ENCODE measurements at places on chromosomes 5 and 9.

DNA sequence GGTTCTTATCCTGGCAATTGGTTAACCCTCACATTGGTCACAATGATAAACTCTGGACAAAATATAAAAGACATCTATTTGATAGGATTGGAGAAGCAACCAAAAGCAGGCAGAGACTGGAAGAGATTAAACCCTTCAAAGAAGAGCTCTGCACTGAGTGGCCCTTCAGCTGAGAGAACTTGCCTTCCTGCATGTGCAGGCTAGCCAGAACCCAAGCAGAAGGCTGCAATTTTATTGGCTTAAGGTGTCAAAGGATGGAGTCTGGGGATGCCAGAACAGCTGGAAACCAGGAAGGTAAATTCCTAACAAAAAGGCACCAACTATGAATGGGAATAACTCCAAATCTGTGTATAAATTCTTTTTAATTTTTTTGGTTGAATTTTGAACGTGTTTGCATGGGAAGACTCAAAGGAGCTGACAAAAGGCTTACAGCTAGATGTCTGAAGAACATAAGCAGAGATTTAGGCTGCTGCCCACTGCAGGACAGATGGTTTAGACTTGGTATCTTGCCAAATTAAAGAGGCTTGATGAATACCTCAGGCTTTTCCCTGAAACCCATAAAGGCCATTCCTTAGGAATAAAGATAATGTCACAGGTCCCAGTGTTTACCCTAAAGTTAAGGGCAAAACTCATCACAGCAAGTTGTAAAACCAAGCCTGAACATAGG lies 66.3 kb downstream of the NR2F1 start:
- H3K27ac ChIP-seq: no peak overlapping the region
- peaks cover 4% of the 10 kb centered on the region for H3K4me1 ChIP-seq
- no peaks in the 10 kb centered on the region for H3K36me3 ChIP-seq
- no peak overlapping the region for H3K4me3 ChIP-seq

DNA sequence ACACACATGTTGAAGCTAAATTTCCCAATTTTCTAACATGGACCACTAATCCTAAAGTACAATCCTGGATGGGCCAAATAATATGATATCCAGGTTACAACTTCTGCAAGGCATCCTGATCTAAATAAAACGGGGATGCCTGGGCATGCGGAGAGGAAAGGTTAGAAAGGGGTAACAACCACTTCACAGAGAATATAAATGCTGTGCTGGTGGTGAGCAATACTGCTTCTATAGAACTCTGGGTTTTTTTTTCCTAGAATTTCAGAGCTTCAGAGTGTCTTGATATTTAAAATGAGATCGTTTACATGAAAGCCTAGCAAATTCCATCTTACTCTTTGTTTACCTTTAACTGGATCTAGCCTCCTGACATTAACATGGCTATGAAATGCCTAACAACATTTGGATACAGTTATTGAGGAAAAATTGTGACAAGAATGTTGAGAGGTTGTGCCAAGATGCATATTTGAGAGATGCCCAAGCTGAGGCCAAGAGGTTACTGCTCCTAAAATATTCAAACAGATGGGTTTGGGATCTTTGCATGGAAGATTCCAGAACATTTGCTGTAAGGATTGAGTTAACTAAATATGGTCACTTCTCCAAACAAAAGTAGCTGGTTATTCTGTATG lies 22.4 kb downstream of the TNFAIP8 start:
- H3K4me1 ChIP-seq: peaks cover 58% of the 10 kb centered on the region
- H3K27me3 ChIP-seq: no peaks in the 10 kb centered on the region
- H3K27ac ChIP-seq: peak overlapping the region; percentile 33
- DNase-seq: no peak
- no peak overlapping the region for H3K4me3 ChIP-seq

- no peak overlapping the region for H3K4me3 ChIP-seq
- H3K27me3 ChIP-seq: no peaks in the 10 kb centered on the region
- H3K36me3 ChIP-seq: no peaks in the 10 kb centered on the region
- no peak for DNase-seq
Measured at GRCh38 chr5:119743927-119744326, 114.6 kb downstream of the FAM170A start.

- H3K27me3 ChIP-seq: peaks cover 33% of the 10 kb centered on the region
- H3K4me1 ChIP-seq: no peaks in the 10 kb centered on the region
- H3K36me3 ChIP-seq: no peaks in the 10 kb centered on the region
- H3K27ac ChIP-seq: no peak overlapping the region
Measured at GRCh38 chr9:90141723-90142122, 500.9 kb downstream of the DIRAS2 start.

DNA sequence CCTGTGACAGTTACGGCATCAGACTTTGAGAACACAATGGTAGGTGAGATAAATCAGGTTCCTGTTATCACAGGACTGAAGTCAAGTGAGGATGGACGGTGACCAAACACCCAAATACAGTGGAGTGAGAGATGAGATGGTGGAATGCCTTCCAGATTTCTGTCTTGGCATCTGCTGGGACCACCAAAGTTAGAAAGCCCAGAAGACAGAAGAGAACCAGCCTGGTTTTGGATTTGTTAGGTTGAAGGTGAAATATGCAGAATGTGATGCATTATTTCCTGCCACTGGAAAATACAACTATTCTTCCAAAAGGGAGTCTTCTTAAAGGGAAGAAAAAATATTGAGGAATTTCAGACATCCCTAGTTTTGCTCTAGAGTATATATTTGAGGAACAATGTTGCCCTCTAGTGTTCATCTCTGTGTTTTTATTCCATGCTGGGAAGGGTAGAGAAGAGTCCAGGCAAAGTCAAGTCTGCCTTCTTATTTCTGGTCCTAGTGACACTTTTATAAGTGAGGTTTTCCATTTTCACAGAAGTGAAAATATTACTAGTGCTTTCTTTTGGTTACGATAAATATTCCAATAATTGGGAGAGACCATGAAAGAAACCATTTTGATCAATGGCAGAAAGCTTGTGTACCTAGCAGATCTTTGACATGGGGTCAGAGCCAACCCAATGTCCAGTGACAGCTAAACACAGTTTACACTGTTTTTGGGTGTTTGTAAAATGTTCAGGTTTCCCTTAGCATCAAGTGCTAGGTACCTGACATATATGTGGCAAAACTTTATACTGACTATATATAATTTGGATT lies 142.3 kb upstream of the ANKH start:
- no peak overlapping the region for H3K27ac ChIP-seq
- DNase-seq: no peak
- H3K27me3 ChIP-seq: peaks cover 26% of the 10 kb centered on the region
- no peaks in the 10 kb centered on the region for H3K4me1 ChIP-seq

DNA sequence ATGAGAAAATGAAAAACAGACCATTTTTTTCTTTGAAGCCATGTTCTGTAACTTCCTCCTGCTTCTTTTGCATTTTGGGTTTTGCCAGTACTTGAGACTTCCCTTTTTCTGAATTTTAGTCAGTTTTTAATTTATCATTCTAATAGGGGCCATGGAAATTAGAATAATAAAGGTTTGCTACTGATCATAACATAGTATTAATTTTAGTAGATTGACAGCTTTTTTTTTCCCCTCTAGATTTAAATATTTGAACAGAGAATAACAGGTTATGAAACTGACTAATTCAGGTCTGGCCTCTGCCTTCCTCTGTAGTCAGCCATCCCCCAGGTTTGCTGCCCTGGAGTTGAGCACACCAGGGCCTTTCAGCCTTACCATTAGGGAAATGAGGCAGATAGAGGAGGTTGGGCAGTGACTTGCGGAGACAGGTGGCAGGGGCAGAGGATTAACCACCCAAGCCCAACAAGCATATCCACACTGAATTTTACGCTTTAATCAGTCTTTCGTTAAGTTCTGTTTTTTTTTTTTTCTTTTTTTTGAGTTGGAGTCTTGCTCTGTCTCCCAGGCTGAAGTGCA lies 80.1 kb upstream of the TNFAIP8 start:
- peak overlapping the region; percentile 100 for H3K27ac ChIP-seq
- H3K4me3 ChIP-seq: peak overlapping the region; percentile 98
- peaks cover 27% of the 10 kb centered on the region for H3K36me3 ChIP-seq

GRCh38 chr5:178245389-178245788 lies 12.8 kb upstream of the PHYKPL start:
- no peak for DNase-seq
- peaks cover 21% of the 10 kb centered on the region for H3K4me1 ChIP-seq
- no peak overlapping the region for H3K27ac ChIP-seq
- H3K27me3 ChIP-seq: no peaks in the 10 kb centered on the region
- peaks cover 19% of the 10 kb centered on the region for H3K36me3 ChIP-seq
- no peak overlapping the region for H3K4me3 ChIP-seq

DNA sequence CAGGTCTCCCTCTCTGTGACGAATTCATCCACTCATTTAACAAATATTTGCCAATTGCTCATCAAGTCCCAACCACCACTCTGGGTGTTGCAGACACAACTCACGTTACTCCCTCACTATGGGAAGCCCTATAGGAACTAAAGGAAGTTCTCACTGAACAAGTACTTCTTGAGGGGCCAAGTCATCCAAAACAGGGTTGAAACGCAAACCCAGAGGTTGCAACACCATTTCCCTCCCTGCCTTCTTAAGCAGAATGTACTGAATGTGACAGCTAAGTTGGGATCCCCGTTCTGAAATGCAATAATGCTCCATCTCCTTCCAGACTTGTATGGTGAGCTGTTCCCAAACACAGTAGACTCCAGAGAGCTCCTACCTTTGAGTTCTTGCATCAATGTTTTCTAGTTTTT lies 34.3 kb downstream of the EPB41L4B start:
- H3K4me1 ChIP-seq: no peaks in the 10 kb centered on the region
- peaks cover 7% of the 10 kb centered on the region for H3K27me3 ChIP-seq
- no peak overlapping the region for H3K27ac ChIP-seq
- H3K4me3 ChIP-seq: no peak overlapping the region

DNA sequence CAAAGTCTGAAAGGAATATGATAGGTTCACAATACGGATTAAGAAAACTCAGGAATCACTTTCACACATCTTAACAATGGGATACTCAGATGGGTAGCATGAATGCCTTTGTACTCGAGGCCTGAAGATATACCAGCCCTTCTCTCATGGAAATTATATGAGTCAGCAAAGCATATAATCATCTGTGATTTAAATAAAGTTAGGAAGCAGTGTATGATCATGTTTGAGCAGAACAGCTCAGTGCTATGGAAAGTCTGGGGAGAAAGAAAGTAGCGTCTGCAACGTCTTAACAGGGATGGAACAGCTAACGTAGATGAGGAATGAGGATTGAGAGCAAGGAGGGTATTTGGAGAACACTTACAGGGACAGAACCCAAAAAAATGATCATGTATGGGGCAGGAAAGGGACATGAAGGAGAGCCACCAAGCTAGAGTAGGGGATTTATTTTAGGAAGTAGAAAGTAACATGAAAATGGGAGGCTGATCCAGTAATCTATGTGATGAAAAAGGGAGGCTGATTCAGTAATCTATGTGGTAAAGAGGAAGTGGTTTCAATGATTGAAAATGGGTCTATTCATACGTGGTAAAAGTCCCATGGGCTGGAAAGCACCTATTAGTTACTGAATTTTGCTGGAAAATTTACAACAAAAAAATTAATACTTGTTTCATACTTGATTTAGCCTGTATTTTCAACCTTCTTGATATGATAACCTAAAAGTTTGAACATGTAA lies 85.9 kb downstream of the GNA14 start:
- no peak overlapping the region for H3K4me3 ChIP-seq
- H3K27me3 ChIP-seq: peaks cover 12% of the 10 kb centered on the region
- no peaks in the 10 kb centered on the region for H3K4me1 ChIP-seq

DNA sequence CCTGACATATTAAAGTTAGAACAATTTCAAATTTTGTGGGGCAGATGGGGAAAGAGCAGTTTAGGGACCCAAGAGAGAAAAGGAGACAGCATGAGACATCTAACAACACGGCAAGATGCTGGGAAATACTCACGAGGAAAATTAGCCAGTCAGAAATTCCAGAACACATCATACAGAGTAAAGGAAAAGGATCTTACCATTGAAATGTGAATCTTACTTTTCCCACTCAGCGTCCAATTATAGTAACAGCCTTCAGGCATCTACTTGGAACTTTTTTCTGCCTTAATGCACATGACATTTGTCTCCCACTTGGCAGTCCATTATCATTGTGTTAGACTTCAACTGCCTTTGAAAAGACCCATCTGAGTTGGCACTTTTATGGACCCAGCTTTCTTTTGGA lies 189.7 kb upstream of the SLC27A6 start:
- no peak for DNase-seq
- H3K4me3 ChIP-seq: no peak overlapping the region
- H3K27me3 ChIP-seq: no peaks in the 10 kb centered on the region
- no peak overlapping the region for H3K27ac ChIP-seq
- H3K36me3 ChIP-seq: no peaks in the 10 kb centered on the region

GRCh38 chr5:169119288-169120048 lies 181.5 kb downstream of the SLIT3 start:
- no peak for DNase-seq
- no peaks in the 10 kb centered on the region for H3K27me3 ChIP-seq
- H3K4me1 ChIP-seq: no peaks in the 10 kb centered on the region
- no peaks in the 10 kb centered on the region for H3K36me3 ChIP-seq
- H3K27ac ChIP-seq: no peak overlapping the region
- no peak overlapping the region for H3K4me3 ChIP-seq

Data from effector memory CD8-positive, alpha-beta T cell (primary cell).